ENCODE measurements at places on chromosomes 1 and 21.
A peak's percentile ranks its signal among the peaks of the same experiment; 100 is the strongest.

DNA sequence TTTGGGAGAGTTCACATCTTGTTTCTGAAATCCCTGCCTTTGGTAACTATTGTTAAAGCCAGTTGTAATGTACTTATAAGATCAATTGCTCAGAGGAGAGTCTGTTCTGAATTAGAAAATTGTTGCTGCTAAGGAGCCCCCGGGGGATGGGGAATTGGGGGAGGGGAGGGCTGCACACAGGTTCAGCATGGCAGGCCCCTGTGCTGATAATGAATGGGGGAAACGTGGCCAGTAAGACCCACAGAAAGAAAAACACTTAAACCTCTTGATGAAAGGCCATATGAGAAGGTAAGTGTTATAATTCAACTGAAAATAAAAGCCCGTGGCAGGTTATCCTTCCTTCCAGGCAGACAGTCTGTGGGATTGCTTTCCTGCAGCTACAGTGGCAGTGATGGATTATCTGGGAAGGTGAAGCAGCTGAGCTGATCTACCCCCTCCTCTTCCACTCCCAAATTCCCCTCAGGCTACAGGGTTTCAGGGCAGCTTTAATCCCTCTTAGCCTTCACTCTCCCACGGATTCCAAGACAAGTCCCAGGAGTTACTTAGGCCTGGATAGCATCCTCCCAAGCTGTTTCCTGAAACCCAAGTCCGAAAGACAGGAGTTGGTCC, 398.8 kb downstream of the TBX15 start:
- no peak for DNase-seq

GRCh38 chr21:26451081-26451740, 121.9 kb downstream of the CYYR1 start:
- DNase-seq = no peak

- no peak for DNase-seq
These were observed 166.3 kb downstream of the DUSP10 start for GRCh38 chr1:221575605-221576004.

DNA sequence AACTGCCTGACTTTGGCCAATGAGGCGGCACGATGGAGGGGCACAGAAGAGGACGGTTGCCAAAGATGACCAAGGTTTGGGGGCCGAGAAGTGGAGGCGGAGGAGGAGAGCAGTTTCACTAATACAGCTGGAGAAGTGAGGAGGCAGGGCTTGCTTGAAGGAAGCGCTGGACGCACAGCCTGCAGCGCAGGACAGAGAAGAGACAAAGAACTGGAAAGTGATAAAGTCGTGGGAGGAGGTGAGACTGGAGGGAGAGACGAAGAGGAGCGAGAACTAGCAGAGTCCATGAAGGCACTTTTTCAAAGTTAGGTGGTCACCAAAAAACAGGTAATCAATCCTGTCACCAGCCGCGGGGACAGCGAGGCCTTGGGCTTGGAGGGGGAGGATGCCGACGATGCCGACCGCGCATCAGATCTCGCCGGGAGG, 771 bp downstream of the PACC1 start:
- no peak for DNase-seq

- DNase-seq = peak; percentile 21
These were observed 2.1 kb downstream of the FHAD1 start for GRCh38 chr1:15249081-15249480.

All from stimulated activated CD8-positive, alpha-beta memory T cell treated with anti-CD3 and anti-CD28 coated beads, Interleukin-15, amount 100 ng/mL, for 1 hour (primary cell).